ENCODE measurements at places on chromosomes 12 and 14.

- no peak for DNase-seq
These were observed 606.5 kb downstream of the GALC start for GRCh38 chr14:87386524-87386923.

GRCh38 chr12:20429852-20430251 lies 61.5 kb downstream of the PDE3A start:
- no peak for DNase-seq

- DNase-seq, result no peak
These were observed 438.3 kb downstream of the SLC16A7 start for GRCh38 chr12:60034147-60034546.

- no peak for DNase-seq
These were observed 20.4 kb downstream of the RGS6 start for GRCh38 chr14:71952381-71953363.

- DNase-seq, result no peak
These were observed 8.2 kb upstream of the ATG101 start for GRCh38 chr12:52061470-52062166.

- no peak for DNase-seq
These were observed 87.8 kb upstream of the NCOR2 start for GRCh38 chr12:124655048-124655697.

DNA sequence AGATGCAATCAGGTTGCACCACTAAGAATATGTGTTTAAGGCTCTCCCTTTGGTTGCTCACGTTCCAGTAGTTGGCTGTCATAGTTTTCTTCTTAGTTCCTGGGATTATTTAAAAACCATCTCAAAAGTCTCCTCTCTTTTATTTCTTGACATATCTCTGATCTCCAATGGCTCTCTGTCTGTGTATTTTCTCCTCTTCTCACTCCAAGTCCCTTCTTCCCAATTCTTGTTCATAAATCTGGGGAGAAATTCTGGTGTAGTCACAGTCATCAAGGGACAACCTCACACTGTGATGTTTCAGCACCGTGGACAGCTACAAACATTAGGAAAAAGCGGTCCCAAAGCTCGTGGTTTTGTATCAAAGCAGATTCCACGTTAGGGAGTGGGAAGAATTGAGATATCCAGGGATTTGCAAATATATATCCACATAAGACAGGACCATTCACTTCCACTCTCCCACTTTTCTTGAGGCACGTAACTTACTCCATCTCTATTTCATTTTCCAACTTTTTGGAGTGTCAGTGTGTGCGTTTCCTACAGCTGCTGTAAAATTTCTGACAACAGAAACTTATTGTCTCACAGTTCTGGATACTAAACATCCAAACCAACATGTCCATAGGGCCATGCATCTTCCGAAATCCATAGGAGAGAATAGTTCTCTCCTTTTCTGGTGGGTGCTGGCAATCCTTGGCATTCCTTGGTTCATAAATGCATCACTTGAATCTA lies 80.6 kb upstream of the TMEM233 start:
- no peak for DNase-seq

DNA sequence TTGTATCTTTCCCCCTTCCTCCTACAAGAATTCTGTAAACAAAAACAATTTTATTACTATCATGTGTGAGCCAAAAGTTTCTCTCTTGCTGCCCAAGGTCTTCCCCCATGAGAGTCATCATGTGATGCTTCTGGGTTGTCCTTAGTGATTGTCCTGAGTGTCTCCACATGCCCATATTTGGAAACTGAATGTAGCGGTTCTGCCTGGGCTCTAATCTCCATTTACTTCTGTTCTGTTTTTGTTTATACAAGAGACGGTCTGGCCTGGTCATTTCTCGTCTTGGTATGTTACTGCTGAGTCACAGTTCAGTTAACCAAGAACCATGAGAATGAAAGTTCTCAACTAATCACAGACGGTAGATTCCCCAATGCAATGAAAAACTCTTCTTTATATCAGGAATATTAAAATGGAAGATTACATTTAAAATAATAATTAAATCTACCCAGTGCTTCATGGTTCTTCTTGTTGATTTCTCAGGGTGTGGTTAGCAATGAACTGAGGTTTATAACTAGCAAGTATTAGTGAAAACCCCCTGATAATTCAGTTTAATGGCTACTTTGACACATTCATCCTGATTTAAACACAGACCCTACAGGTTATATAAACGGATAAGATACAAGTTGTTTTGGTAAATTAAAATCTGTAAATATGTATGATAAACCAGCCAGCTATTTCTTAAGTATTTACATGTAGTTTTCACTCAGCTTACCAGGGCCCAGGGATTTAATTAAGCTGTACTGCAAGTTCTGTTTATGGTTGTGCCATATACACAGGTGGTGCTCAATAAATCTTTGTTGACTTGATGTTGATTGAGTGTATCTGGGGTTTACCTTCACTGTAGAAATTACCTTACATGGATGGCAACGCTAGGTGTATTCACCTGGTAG lies 81.1 kb downstream of the PELI2 start:
- DNase-seq, result peak; percentile 91

DNA sequence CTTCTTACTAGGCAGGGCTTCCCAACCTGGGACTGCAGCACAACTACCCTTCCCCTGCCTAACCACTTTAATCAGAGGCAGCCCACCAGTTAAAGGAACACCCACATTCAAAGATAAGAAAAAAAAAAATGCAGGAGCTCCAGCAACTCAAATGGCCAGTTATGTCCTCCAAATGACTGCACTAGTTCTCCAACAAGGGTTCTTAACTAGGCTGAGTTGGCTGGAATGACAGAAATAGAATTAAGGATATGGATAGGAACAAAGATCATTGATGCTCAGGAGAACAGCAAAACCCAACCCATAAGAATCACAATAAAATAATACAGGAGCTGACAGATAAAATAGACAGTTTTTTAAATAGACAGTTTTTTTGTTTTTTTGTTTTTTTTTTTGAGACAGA lies 154.2 kb downstream of the PLCZ1 start:
- no peak for DNase-seq

DNA sequence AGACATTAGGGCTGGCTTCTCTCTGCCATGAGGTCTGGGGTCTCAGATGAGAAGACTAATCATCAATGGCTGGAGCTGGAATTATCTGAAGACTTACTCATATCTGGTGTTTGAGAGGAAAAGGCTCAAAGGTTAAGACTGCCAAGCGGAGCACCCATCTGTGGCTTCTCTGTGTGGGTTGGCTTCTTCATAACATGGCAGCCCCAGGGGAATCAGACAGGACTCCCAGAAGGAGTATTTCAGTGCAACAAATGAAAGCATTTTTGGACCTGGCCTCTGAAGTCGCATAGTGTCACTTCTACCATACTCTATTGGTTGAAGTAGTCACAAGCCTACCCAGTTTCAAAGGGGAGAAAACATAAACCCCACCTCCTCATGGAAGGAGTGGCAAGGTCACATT lies 171.8 kb upstream of the KRR1 start:
- no peak for DNase-seq
